ENCODE measurements at places on chromosomes 3 and 15.

DNA sequence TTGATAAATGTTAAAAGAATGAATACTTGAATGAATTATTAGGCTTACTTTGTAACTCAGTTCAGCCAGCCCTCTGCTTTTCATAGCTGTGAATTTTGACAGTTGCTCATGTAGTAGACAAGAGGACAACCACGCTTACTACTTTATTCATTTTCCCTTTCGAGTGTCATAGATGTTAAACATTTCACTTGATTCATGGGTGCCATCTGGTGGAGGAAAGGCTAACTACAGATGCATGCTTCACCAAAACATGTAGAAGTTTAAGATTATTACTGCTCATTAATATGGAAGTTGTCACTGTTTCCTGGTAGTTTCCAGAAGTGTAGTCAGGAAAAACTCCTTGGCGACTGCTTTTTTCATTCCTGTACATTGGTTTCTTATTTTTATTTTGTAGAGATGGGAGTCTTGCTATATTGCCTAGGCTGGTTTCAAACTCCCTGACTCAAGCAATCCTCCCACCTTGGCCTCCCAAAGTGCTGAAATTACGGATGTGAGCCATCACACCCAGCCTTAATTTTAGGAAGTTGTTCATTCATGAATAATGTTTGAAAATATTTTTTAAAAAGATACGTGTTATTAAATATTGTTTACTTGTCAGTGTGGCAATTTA lies 163.2 kb downstream of the B3GALNT1 start:
- DNase-seq, result peak; percentile 59

GRCh38 chr15:46315434-46315833 lies 680.6 kb downstream of the SQOR start:
- DNase-seq, result no peak

DNA sequence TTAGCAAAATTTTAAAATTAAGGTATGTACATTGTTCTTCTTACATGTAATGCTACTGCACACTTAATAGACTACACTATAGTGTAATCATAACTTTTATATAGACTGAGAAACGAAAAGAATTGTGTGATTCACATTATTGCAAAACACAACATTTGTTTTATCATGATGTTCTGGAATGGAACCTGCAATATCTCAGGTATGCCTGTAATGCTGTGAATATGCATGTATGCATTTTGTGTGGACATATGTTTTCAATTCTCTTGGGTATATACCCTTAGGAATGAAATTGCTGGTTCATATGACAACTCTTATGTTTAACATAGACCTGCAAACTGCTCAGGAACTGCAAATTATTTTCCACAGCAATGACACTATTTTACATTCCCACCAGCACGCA lies 38.6 kb upstream of the TJP1 start:
- peak; percentile 71 for DNase-seq

GRCh38 chr15:100597862-100598261 lies 4.1 kb downstream of the LINS1 start:
- DNase-seq, result no peak

DNA sequence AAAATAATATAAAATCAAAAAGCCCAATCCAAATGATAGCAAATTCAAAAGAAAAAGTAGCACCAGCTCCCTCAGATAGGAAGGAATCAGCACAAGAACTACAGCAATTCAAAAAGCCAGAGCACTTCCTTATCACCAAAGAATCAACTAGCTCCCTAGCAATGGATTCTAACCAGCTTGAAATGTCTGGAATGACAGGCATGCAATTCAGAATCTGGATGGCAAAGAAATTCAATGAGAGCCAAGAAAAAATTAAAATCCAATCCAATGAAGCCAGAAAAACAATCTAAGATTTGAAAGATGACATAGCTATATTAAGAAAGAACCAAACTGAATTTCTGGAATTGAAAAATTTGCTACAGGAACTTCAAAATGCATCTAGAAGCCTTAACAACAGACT lies 1334.4 kb upstream of the ALCAM start:
- DNase-seq, result peak; percentile 14

DNA sequence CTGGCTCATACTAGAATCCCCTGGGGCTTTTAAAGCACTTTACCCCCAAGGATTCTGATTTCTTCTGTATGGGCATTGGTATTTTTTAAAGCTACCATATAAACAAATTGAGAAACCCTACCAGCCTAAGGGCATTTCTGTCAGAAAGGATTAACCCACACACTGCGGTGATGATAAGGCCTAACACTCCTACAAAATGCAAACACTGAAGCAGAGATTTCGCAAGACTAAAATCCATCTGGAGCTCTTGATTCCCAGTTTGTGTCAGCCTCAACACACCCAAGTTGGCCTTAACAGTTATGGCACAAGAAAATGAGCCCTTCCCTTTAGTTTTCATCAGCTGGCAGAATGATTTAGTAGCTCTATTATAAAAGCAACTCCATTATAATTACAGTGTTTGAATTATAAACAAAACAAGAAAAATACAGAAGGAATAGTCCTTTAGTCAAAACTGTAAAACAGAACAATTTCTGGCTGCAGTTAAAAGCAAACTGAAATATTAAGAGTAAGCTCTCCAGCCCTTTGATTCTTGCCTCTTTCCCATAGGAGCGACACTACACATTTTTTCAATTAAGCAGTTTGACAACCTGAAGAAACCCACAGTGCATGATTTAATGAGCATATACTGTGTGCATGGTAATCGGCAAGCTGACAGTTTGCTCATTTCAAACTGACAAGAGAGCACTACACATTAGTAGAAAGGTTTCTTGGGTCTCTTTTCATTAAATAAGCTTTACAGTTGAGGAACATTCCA lies 441.2 kb downstream of the FHIT start:
- DNase-seq, result peak; percentile 71

- DNase-seq, result peak; percentile 42
These were observed 115.7 kb upstream of the TSPAN3 start for GRCh38 chr15:77186594-77187011.

- peak; percentile 84 for DNase-seq
These were observed 64.2 kb upstream of the MYZAP start for GRCh38 chr15:57527382-57528091.

GRCh38 chr3:71206305-71207165 lies 377.0 kb downstream of the FOXP1 start:
- no peak for DNase-seq

DNA sequence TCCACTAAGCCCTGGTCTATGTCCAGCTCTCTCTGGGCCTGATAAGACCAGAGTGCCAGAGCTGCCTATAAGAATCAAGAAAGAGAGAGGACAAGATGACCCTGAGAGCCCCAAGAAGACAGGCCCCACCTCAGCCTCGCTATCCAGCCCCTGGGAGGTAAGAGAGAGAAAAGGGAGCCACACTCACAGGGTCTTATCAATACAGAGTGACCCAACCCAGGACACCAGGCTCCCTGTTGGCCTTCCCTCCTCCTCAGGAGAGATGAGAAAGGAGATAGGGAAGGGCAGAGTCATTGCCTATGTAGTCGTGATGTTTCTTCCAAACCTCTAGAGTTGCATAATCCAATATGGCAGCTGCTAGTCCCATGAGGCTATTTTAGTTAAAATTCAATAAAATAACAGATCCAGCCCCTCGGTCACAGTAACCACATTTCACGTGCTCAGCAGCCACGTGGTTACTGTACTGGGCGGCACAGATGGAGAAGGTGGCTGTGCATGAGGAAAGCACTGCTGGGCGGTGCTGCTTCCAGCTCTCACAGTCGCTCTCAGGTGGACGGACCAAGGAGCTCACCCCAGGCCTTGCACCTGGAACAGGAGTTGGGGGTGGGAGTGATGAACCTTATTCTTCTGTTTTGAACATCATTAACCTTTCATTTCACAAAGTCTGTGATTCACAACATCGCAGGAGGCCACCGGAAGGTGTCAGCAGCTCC lies 525.8 kb downstream of the SHQ1 start:
- no peak for DNase-seq

GRCh38 chr3:66322436-66322835 lies 101.6 kb downstream of the SLC25A26 start:
- DNase-seq, result peak; percentile 29

DNA sequence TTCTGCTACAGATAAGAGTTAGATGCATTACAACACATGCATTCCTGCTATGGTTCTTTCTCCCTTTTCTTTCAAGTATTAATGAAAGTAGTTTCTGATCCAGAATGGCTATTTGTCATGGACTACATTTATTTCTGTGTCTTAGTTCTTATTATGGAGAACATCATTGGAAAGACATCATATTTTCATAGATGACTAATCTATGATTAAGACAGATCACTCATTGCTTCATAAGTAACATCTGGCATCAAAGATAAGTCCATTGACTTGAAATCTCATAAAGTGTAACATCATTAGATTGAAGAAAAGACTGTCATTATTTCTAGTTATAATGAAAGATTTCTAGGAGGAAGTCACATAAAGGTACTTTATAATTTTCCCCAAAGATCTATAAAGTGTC lies 366.7 kb downstream of the NSUN3 start:
- no peak for DNase-seq

Data from fibroblast of skin of abdomen (primary cell).